ENCODE measurements at places on chromosomes 11 and 22.
A peak's percentile ranks its signal among the peaks of the same experiment; 100 is the strongest.

- DNase-seq = no peak
Measured at GRCh38 chr22:42410708-42411107, 21.5 kb downstream of the NFAM1 start.

DNA sequence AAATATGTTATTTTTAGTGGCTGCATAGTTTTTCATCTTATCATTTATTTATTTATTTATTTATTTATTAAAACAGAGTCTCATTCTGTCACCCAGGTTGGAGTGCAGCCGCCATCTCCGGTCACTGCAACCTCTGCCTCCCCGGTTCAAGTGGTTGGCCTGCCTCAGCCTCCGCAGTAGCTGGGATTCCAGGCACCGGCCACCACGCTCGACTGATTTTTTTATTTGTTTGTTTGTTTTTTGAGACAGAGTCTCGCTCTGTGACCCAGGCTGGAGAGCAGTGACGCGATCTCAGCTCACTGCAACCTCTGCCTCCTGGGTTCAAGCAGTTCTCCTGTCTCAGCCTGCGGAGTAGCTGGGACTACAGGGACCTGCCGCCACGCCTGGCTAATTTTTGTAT lies 262.9 kb upstream of the DDI1 start:
- DNase-seq = no peak

GRCh38 chr11:65502555-65503367 lies 3.9 kb downstream of the MALAT1 start:
- DNase-seq = peak; percentile 54

- no peak for DNase-seq
Measured at GRCh38 chr11:17801166-17801565, 66.6 kb downstream of the KCNC1 start.

- no peak for DNase-seq
Measured at GRCh38 chr11:7973011-7973410, 7.8 kb upstream of the NLRP10 start.

Measured in NCI-H446 treated with DMSO at 0.1 percent for 48 hours (cell line).